ENCODE measurements at places on chromosomes 7 and 10.

DNA sequence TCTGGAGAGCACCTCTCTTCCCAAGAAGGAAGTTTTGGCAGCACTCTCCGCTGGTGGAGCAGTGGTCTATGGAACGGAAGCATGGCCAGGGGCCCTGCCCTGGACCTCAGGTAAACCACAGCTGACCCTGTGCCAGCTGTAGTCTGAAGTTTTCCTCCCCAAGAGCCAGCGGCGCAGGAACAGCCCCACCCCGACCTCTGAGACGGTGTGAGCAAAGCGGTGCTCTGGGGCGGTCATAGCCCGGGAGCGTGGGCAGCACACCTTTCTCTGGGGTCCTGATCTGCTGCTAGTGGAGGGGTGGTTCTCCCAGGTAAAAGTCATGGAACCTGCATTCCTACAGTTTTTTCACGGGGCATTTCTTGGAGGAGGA is 52.6 kb downstream of the TSPAN15 start:
- no peak for DNase-seq

- DNase-seq: no peak
These were observed 26.8 kb downstream of the ELFN1 start for GRCh38 chr7:1696671-1697498.

- no peak for DNase-seq
These were observed 2.9 kb downstream of the MLXIPL start for GRCh38 chr7:73621168-73622063.

DNA sequence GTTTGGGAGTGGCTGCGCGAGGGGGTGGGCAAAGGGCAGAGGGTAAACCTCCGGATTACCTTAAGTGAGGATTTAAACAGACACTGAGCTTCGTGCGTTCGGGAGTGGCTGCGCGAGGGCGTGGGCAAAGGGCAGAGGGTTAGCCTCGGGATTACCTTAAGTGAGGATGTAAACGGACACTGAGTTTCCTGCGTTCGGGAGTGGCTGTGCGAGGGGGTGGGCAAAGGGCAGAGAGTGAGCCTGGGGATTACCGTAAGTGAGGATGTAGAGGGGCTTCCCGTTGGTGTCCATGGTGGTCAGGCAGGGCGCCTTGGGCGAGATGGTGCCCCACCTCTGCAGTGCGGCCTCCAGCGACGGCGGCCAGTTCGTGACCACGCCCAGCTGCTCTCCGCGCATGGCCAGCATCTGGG is 275.8 kb downstream of the DIP2C start:
- DNase-seq: no peak

DNA sequence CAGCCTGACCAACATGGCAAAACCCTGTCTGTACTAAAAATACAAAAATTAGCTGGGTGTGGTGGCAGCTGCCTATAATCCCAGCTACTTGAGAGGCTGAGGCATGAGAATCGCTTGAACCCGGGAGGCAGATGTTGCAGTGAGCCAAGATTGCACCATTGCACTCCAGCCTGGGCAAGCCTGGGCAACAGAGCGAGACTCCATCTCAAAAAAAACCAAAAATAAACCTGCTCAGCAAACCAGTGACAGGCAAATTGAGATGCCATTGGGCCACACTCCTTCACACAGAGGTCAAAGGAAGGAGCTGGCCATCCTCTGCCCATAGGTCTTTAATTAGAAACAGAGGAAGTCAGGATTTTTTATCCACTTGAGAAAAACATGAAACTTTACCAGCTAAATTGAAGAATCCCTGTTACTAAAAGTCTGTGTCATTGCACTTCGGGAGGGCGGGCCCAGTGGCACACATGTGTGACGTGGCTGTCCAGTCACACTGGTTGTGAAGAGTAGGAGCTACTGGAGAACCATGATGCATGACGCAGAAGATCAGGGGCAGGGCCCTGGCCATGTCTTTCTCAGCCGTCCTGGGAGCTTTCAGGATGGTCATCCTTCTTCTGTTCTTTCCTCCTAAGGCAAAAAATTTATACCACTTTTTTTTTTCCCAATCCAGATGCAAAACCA is 118.3 kb upstream of the ZNF438 start:
- no peak for DNase-seq

DNA sequence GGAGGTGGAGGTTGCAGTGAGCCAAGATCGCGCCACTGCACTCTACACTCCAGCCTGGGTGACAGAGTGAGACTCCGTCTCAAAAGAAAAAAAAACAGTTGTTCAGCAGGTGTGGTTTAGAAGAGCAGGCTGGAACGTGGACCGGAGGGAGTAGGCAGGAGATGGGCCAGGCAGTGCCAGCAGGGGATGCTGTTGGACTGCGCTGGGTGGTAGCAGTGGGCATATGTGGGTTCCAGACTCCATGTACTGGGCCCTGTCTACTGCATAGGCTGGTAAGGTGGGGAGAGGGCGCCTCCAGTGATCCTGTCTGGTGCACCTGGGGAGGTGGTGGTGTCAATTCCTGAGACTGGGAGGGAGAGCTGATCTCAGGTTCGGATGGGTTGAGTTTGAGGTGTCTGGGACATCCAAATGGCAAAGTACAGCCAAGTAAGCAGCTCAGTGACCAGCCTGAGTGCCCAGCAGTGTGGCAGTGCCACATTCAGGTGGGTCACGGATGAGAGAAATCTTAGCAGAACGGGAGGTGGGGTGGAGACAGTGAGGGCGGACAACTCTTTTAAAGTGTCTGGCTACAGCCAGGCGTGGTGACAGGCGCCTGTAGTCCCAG is 25.9 kb downstream of the SFXN4 start:
- no peak for DNase-seq

GRCh38 chr10:133009218-133009950 is 67.0 kb upstream of the CFAP46 start:
- DNase-seq: no peak
